HEK293T (cell line): ENCODE measurements at places on chromosomes 2 and 18.
A peak's percentile ranks its signal among the peaks of the same experiment; 100 is the strongest.

DNA sequence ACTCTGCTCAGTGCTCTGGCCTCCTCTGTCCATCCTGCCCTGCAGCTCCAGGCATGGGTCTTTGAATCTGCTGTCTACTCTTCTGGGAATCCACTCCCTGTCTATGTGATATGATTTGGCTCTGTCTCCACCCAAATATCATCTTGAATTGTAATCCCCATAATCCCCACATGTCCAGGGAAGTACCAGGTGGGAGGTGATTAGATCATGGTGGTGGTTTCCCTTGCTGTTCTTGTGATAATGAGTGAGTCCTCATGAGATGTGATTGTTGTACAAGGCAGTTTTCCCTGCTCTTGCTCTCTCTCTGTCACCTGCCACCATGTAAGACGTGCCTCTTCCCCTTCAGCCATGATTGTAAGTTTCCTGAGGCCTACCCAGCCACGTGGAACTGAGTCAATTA, 881.8 kb upstream of the ID2 start:
- DNase-seq, result no peak

DNA sequence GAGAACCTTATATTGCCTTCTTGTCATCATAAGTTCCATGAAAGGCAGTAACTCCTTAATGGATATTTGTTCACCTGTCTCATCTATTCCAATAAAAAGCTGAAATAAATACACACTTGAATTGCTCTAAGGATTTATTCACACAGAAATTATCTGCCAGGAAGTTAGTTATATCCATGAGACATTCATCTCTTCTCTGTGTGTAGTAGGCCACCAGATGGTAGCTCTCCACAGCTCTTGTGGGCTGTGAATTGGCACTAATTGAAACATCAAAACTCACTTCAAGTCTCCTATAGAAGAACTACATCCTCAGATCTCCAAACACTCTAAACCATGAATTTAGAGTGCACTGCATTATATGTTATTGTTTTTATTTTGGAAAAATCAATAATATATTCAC, 189.6 kb downstream of the DSC3 start:
- no peak for DNase-seq

DNA sequence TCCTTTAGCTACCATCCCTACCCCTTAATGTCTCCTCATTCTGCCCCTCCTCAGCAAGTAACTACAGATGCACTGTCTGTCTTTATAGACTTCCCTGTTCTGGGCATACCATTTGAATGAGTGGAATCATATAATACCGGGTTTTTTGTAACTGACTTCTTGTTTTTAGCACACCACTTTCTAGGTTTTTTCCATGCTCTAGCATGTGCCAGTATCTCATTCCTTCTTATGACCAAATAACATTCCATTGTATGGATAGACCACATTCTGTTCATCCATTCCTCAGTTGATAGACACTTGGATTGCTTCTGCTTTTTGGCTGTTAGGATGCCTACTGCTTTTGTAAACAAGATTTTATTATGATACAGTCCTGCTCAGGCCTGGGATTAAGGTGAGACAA, 154.7 kb downstream of the TSN start:
- DNase-seq, result no peak

DNA sequence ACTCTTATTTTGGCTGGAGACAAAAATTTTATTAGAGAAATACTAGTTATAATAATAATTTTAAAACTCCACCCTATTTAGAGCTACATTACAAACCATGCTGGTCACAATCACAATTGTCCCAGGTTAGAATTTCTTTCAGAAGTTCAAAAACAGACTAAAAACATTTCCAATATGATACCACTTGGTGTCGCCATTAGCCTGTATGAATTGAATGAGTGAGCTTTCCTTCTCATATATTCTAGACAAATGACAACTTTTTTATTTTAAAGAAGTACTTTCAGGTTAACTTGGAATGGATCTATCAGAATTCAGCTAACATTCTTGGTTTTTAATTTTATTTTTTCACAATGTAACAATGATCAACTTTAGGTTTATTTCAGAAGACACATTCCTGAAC, 48.0 kb downstream of the SERPINB8 start:
- DNase-seq, result no peak

DNA sequence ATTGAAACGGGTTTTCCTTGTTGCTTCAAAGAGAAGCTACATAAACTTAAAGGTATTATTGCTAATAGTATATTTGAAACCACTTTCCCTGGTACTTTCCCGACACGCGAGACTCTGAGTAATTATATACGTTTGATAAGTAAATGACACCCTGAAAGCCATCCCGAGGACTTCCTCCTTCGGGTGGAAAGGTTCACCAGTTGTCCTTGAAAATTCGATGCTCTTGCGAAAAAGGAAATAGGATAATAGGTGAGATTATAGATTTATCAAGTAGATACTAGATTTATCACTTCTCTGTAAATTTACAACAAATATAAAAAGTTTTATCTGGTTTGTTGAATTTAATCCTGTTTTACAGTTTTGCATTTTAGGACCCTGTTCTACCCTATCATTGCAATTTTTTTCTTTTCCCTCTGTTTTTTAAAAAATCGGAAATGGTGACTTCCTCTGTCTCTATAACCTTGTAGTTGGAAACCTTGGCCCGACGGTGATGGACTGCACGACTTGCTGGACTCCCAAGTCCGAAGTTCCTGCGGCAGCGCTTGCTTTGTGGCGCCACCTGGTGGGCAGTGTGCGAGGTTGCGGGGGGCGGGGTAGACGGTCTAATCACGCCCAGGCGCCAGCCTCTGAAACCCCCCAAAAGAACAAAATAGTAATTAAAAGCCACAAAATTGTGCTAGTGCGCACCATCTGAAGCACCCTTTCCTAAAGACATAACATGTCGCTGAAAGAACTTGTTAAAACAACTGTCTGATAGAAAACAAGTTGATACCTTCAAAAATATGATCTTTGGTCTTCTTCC, 972 bp upstream of the DLX2 start:
- DNase-seq, result peak; percentile 82

- DNase-seq, result no peak
Measured at GRCh38 chr2:62293490-62294271, 97.8 kb downstream of the B3GNT2 start.

DNA sequence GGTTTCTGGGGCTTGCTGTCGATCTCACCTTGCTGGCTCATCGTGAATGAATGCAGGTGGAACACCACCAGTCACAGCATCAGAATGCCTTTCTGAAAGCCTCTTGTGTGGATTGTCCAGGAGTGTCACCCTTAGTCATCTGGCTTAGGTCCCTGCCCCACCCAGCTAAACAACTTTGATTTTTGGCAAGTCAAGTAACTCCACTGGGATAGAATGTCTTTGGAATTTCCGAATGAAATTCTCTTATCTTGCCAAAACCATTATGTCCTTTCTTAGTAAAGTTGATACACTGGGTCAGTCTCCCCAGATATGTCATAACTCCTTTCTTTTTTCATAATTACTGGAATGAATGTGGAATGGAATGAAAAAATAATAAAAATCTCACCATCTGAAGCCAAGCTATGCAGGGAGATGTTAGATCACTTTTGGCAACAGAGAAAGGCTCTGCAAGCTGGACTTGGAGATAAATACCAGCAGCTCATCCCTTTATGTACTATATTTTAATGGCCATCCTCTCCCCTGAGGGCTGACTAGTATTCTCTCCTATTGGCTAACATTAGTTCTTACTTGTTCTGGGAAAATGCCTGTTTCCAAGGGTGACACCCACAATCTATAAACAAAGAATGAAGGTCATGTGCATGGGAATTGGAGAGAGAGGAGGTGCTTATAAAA, 35.4 kb downstream of the INSIG2 start:
- DNase-seq, result no peak

DNA sequence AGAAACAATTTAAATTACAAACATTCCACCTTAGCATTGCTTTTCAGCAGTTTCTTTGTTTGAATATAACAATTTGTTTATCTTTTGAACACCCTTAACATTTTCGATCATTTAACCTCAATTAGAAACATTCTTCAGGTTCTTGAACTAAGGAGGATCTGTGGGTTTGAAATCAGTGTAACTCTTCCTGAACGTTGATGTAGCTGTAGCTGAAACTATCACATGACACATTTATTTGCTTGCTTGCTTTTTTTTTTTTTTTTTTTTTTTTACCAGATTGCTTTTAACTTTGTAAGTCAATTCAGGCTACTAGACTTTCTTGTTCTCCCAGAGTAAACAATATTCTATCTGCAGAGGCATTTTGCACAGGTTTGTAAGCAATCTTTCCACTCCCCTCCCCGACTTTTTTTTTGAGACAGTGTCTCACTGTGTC, 47.6 kb downstream of the GPD2 start:
- DNase-seq, result no peak

DNA sequence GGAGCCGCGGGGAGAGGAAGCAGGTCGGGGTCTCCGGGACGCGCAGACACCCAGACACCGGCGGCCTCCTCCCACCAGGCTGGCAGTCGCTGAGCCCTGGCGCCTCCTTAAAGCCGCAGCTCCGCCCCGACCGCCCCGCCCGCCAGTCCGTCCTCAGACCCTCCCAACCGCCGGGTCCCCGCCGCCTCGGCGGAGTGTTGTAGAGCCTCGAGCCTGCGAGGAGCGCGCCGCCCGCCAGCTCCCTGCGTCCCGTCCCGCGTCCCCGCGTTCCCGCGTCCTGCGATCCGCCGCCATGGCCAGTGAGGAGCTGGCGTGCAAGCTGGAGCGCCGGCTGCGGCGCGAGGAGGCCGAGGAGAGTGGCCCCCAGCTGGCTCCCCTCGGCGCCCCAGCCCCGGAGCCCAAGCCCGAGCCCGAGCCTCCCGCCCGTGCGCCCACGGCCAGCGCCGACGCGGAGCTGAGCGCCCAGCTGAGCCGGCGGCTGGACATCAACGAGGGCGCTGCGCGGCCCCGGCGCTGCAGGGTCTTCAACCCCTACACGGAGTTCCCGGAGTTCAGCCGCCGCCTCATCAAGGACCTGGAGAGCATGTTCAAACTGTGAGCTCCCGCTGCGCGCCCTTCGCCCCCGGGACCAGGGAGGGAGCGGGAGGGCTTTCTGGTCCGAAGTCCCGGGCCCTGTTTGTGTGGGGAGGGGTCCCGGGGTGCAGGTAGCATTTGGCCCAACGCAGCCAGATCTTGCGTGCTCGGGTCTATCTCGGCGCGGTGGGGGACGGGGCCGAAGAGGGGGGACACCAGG, at the start of gene EFHD1:
Gene EFHD1, plus strand, starts transcription at position 192 of the 793 bp plus-strand sequence. Its CDS starts 101 bp downstream, at position 293.
- DNase-seq, result peak; percentile 72

DNA sequence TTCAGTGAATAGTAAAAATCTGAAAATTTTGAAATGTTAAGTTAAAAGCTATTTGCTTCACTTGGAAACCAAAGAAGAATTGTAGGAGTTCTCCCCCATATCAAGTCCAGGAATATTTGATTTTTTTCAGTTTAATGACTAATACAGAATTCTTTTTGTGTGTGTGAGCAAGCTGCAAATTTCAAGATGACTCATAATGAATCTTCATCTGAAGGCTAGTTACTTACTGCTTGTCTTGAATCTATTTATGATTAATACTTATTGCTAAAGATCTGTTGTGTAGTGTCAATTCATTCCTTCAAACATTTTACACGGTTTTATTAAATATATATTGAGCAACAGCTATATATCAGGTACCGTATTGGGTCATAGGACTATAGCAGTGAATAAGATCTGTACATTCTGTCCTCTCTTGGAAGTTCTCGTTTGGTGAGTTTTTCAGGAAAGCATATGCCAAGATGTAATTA, 47.8 kb upstream of the CAVIN2 start:
- DNase-seq, result no peak

GRCh38 chr2:152166633-152167032, 8.9 kb downstream of the STAM2 start:
- DNase-seq, result no peak
